ENCODE measurements at places on chromosomes 3 and 15. TPM values are rescaled to one million over a fixed set of nuclear protein-coding genes. Genes with fewer than 3 reads are reported as not detected.

The GPR62 gene
- not detected for total RNA-seq

The HACD2 gene
- total RNA-seq, result 35.9 TPM

The C3orf49 gene
- total RNA-seq, result not detected

The SCAANT1 gene
- total RNA-seq, result not detected

The SLITRK3 gene
- not detected for total RNA-seq
